ENCODE measurements at places on chromosomes 5 and 9.
A peak's percentile ranks its signal among the peaks of the same experiment; 100 is the strongest.

DNA sequence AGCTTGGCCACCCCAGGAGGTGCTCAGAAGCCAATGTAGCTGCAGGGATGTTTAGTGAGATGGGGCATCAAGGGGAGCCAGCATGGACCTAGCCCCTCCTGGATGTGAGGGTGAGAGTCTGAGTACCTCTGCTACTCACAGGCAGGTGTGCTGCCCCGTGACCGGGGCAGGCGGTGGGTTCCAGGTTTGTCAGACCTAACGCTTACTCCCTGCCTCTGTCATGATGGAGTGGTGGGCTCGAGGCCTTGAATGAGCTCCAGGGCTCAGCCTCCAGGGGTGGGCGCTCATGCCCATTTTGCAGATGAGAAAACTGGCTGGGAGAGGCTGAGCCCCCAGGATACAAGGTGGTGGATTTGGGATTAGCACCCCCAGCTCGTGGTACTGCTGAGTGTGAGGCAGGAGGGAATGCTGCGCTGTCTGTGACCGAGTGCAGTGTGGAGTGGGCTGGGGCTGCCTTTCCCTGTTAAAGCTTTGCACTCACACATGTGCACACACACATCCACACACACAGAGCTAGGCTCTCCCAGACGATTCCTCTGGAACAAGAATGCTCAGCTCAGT lies 1.5 kb downstream of the RXRA start:
- H3K27me3 ChIP-seq, result no peaks in the 10 kb centered on the region
- peaks cover 77% of the 10 kb centered on the region for H3K4me1 ChIP-seq
- no peaks in the 10 kb centered on the region for H3K36me3 ChIP-seq
- peak overlapping the region; percentile 83 for H3K4me3 ChIP-seq
- peak overlapping the region; percentile 92 for H3K27ac ChIP-seq
- DNase-seq, result no peak

GRCh38 chr5:115231598-115231997 lies 31.1 kb downstream of the PGGT1B start:
- H3K4me1 ChIP-seq, result no peaks in the 10 kb centered on the region
- H3K27ac ChIP-seq, result no peak overlapping the region
- no peaks in the 10 kb centered on the region for H3K36me3 ChIP-seq
- DNase-seq, result no peak
- no peaks in the 10 kb centered on the region for H3K27me3 ChIP-seq
- no peak overlapping the region for H3K4me3 ChIP-seq

DNA sequence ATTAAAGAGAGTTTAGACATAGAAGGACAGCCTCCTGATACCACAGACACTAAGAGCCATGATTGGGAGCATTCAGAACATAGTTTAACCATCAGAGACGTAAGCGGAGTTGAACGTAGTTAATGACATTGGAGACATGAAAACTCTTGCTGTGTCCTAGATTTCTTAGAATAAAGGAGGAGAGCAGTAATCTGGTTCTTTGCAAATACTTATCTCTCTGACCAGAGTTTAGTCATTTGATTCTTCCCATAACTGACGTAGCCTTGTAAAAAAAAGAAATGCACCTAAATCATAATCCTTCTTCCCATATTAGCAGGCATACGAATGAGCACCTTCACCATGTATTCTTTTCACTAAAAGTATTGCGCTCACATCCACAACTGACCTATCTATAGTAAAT lies 433.3 kb upstream of the SMC2 start:
- H3K36me3 ChIP-seq, result no peaks in the 10 kb centered on the region
- H3K4me1 ChIP-seq, result no peaks in the 10 kb centered on the region
- H3K4me3 ChIP-seq, result no peak overlapping the region
- no peak overlapping the region for H3K27ac ChIP-seq
- DNase-seq, result no peak
- no peaks in the 10 kb centered on the region for H3K27me3 ChIP-seq

DNA sequence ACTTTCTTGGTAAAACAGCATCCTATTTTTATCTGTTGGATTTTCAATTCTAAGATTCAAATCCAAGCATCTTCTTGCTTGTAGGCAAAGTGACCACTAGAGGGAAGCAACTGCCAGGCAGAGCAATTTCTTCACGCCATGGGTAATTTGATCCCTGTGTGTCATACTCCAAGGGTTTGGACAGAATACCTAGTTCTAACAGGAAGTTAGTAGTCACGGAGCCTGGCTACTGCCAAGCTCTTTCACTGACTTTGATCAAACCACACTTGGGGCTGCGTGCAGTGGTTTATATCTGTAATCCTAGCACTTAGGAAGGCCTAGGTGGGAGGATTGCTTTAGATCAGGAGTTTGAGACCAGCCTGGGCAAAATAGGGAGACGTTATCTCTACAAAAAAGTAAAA lies 473.6 kb upstream of the TNC start:
- H3K27me3 ChIP-seq, result no peaks in the 10 kb centered on the region
- no peak overlapping the region for H3K4me3 ChIP-seq
- peak overlapping the region; percentile 44 for H3K27ac ChIP-seq

GRCh38 chr9:28073270-28073669 lies 500.0 kb upstream of the C9orf72 start:
- no peak for DNase-seq
- no peak overlapping the region for H3K27ac ChIP-seq
- no peaks in the 10 kb centered on the region for H3K36me3 ChIP-seq
- no peaks in the 10 kb centered on the region for H3K27me3 ChIP-seq

DNA sequence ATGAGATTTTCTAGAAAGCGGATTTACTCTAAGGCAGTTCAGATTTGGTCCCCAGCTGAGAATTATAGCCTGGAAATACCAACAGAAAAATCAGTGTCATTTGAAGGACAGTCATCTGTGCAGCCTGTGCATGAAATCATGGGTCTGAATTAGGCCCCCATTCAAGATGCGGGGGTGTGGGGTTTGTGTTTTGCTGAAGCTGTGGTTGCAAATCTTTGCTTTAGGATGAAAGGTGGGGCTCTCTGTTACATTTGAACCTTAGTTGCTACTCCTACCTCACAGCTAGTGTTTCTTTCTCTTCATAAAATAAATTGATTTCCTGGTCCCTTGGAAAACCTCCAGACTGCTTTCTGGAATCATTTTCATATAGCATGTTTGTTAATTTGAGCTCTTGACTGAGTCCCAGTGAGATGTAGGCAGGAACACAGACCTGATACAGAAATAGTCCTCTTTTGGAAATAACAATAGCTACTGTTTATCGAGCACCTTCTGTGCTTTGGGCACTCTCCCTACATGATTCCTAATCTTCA lies 4.8 kb upstream of the ABL1 start:
- no peak overlapping the region for H3K27ac ChIP-seq
- H3K27me3 ChIP-seq, result no peaks in the 10 kb centered on the region
- no peak for DNase-seq
- H3K4me1 ChIP-seq, result peaks cover 31% of the 10 kb centered on the region
- no peaks in the 10 kb centered on the region for H3K36me3 ChIP-seq
- no peak overlapping the region for H3K4me3 ChIP-seq

DNA sequence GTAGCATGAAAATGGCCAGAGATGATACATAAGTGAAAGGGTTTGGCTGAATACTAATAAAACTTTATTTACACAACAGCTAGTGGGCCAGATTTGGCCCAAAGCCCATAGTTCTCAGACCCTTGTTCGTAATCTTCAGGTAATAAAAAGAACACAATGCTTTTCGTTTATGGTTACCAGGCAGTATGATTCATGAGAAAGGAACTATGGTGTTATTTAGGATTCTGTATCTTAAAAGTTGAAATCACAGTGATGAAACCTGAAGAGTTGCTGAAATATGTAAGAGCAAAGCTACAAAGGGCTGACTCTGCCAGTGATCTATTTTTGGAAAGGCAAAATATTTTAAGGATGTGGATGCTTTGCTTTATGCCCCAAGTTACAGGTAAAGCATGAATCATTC lies 192.7 kb downstream of the SMC2 start:
- peak overlapping the region; percentile 61 for H3K27ac ChIP-seq
- H3K27me3 ChIP-seq, result no peaks in the 10 kb centered on the region
- H3K4me3 ChIP-seq, result no peak overlapping the region

DNA sequence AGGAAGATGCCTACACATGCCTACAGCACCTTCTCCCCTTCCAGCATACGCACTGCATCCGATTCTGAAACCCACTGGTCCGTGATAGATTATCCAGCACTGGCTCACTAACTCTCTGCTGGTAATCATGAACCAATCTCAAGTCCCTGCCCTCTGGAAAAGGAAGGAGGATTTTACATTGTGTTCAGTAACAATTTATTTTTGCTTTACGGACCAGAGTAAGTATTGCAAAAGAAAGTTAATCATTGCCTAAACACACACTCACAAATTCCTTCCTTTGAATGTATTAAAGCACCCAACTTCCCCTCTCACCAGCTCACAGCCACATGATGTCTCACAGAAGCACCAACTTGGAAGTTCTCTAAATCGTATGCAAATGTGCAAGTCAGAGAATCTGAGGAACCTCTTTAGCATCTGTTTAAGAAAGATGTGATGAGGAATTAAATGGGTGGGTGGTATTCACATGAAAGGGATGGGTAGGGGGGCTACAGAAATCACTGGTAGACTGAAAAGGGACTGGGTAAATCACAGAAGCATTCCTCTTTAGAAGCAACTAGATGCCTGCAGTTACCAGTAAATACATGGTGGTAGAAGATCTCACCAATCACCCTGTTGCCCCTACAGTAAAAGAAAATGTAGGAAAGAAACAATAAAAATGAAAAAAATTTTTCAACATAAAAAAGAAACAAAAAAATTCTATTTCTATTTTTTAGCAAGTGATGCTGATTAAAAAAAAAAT lies 8.4 kb downstream of the GNAQ start:
- no peak for DNase-seq
- H3K27me3 ChIP-seq, result no peaks in the 10 kb centered on the region
- H3K4me1 ChIP-seq, result peaks cover 12% of the 10 kb centered on the region
- H3K4me3 ChIP-seq, result no peak overlapping the region
- H3K36me3 ChIP-seq, result no peaks in the 10 kb centered on the region

Data from transverse colon (tissue), 4 donors.